ENCODE measurements at places on chromosomes 12 and 14.

- no peak for DNase-seq
These were observed 4.3 kb upstream of the PLEKHG7 start for GRCh38 chr12:92698474-92698873.

GRCh38 chr14:54653712-54654469 lies 87.0 kb downstream of the SAMD4A start:
- no peak for DNase-seq

DNA sequence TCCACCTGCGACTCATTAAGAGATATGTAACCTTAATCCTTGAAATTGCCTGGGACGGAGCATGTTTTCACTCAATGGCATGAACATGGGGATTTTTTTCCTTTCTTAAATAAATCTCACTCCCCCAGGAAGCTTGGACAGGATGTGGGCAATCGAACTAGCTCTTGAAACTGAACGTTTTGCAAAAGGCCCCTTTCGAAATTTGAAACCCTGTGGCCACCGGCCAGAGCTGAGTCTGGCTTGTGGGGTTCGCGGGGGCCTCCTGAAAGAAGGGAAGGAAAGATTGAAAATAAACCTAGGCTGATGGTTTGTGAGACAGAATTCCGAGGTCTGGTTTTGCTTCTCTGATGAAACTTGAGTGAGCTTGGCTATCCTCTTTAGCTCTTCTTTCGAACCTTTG lies 101.4 kb upstream of the RTL1 start:
- no peak for DNase-seq

GRCh38 chr14:33475623-33476022 lies 475.3 kb downstream of the EGLN3 start:
- peak; percentile 93 for DNase-seq

- DNase-seq, result no peak
These were observed 136.9 kb downstream of the NUAK1 start for GRCh38 chr12:106001837-106002218.

GRCh38 chr14:85010186-85010585 lies 519.8 kb upstream of the FLRT2 start:
- no peak for DNase-seq

GRCh38 chr14:89681086-89682018 lies 264.3 kb upstream of the FOXN3 start:
- DNase-seq, result no peak

GRCh38 chr12:132360410-132360809 lies 31.0 kb upstream of the GALNT9 start:
- DNase-seq, result no peak

GRCh38 chr12:52444647-52445595 lies 7.0 kb downstream of the KRT6B start:
- no peak for DNase-seq

DNA sequence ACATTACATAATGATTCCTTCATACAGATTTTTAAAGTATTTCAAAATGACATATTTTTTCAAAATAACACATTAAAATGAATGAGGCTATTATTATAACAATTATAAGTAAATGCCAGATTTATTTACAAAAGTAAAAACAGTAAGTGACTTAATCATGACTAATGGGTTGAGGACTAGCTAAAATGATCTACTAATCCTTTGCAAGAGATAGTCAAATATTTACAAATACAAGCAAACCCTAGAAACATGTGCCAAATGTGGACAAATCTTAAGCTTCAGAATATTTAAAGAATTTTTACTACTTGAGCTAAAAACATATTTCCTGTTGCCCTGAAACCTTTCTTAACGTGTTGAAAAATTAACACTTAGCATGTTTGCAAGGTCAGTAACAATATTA lies 74.8 kb downstream of the KIF21A start:
- DNase-seq, result no peak

DNA sequence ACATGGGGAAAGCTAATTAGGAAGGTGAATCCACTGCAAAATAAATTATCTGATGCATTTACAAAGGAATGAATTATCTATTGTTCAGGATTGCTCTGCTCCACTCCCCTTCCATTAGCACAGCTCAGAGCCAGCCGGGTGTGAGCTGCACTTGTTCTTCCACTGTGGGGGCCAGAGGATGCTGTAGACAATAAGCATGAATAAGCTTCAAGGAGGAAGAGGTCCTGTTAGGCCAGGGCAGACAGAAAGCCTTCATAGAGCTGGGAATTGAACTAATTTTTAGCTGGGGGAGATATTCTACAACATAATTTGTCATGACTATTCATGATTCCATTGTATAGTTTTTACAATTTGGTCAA lies 137.6 kb upstream of the MAX start:
- no peak for DNase-seq

- DNase-seq, result no peak
These were observed 15.0 kb upstream of the NT5DC3 start for GRCh38 chr12:103855896-103856657.

DNA sequence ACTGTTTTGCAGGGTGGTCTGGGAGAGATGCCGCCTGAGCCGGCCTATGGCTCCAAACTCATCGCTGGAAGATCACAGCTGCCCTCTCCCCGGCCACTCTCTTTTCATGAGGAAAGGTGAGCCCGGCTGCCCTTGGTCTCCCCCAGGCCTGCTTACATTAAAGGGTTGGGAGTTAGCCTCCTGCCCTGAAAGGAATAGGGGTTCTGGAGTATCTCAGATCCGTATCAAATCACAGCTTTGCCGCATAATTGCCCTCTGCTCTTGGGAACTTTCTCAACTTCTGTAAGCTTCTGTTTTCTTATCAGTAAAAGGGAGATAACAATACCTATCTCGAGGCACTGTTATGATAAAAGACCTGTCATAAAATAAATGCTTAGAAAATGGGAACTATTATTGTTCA lies 17.6 kb downstream of the PHLDA1 start:
- DNase-seq, result peak; percentile 67

GRCh38 chr14:74569806-74570591 lies 42.0 kb downstream of the LTBP2 start:
- DNase-seq, result no peak

- no peak for DNase-seq
These were observed 44.0 kb upstream of the CSRP2 start for GRCh38 chr12:76922866-76923265.

DNA sequence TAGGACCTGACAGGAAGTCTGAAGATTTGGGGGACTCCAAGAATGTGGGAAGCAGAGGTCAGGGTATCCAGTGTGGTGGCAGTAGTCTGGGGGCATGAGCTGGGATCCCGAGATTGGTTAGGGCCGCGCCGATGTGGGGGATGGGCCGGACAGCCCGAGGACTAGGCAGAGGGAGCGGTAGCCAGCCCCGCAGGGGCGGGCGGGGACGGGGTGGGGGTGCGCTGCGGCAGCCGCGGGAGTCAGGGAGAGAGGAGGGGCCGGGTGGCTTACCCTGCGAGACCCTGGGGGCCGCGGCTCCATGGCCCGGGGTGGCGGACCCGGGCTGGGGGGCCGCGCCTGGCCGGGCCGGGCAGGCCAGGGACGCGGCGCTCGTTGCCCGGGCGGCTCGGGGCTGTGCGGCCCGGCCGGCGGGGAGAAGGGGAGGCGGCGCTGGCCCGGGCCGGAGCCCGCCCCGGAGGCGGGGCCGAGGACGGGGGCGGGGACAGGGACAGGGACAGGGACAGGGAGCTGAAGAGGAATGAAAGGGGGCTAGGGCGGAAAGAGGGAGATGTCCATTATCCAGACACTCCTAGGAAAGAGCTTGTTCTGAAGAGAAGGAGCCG lies 5.6 kb downstream of the ZNF385A start:
- DNase-seq, result peak; percentile 82

DNA sequence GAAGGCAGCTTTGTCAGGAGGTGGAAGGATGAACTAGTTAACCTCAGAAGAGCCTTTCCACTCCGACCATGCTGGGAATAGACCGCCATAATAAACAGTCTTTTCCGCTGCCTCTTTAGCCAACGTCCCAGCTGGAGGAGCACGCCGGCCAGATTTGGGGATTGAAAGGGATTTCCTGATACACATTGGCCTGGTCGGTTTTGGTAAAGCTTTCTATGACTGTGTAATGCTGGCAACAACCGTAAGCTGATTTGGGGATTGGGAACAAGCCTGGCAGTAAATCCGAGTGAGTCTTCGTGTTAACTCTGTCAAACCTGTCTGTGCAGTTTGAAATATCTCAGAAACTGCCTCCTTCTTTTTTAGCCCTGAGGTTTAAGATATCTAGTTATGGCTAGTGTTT lies 87.0 kb downstream of the DAD1 start:
- no peak for DNase-seq

DNA sequence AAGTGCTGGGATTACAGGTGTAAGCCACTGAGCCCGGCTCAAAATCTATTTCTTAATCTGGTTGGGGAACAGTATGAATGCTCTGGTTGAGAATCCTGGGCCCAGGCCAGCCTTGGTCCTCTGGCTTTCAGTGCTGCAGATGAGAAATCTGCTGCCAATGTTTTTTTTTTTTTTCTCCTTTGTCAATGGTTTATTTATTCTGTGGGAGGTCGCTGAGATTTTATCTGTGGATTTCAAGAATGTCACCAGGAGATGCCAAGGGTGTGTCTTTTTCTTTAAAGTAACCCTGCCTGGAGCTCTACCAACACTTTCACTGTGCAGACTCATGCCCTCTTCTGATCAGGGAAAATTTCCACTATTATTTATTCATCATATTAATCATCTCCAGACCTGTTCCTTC lies 3.6 kb downstream of the SLC25A29 start:
- no peak for DNase-seq

DNA sequence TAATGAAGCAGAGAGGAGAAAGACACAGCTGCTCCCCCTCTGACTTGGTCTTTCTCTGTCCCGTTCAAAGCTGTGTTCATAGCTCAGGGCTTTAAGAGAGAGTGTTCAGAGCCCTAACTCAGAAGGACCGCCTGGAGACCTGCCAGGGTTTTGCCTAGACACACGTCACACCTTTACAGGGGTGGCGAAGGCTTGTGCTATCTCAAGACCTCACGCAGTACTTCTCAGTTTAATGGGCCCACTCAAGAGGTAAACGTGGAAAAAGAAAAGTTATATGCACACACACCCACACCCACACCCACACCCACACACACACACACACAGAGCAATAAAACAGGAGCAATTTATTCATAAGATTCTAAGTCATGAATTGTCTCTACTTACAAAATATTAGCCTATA lies 374.3 kb downstream of the C12orf75 start:
- DNase-seq, result no peak

- DNase-seq, result no peak
These were observed 2.1 kb upstream of the ARHGAP5 start for GRCh38 chr14:32074887-32075572.

DNA sequence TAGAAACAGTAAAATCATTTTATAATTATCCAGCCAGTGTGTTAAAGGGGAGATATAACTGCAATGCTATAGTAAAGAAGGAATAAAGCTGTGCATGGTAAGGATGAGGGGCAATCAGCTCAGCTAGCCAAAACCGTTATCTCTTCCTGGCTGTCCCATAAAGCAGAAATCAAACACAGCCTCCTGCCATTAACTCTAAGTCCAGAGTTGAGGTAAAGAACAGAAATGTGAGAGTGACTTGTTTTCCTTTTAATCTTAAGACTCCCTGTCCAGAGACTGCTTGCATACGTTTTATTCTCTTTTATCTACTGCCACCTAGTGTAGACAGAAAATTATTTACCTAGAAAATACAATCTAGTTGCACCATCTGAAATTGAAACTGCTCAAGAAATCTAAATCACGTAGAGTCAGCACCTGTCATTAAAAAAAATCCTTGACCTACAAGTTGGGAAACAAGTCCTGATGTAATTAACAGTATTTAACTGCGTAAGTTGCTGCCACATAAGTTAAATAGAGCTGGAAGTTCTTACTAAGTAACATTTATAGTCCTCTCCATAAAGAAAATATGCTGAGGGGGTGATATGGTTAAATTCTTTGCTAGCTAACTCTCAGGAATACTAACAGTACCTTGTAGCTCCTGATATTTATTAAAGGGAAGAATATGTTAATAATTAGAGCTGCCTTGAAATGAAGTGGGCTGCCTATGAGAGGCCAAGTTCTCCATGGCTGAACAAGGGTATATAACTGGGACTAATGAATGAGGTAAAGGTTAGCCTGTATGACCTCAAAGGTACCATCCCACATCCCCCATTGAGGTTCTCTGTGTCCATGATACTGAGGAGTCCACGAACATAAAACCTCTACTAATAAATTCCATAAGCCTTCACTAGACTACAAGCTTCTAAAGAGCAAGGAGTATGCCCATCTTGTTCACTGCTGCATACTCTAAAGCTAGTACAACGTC lies 62.7 kb downstream of the GALNT4 start:
- DNase-seq, result peak; percentile 16

DNA sequence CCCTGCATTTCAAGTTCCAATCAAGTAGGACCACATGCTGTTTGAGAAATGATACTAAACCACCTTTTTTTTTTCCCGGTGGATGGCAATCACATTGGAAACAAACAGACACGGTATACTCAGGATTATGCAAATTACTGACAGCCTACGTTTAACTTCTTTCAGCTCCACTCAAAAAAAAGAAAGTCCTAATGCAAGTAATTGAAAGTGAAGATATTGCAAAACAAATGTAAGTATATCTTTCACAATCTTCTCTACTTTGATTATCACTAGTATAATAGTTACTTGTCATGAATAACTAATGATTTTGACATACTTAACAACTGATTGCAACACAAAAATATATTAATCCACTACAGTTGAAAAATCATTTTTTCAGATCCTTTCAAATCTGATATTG lies 2.6 kb upstream of the OSBPL8 start:
- DNase-seq, result no peak

GRCh38 chr14:99708449-99708848 lies 24.4 kb downstream of the CYP46A1 start:
- no peak for DNase-seq

- DNase-seq, result no peak
These were observed 27.2 kb downstream of the ARHGAP5 start for GRCh38 chr14:32104308-32104707.

DNA sequence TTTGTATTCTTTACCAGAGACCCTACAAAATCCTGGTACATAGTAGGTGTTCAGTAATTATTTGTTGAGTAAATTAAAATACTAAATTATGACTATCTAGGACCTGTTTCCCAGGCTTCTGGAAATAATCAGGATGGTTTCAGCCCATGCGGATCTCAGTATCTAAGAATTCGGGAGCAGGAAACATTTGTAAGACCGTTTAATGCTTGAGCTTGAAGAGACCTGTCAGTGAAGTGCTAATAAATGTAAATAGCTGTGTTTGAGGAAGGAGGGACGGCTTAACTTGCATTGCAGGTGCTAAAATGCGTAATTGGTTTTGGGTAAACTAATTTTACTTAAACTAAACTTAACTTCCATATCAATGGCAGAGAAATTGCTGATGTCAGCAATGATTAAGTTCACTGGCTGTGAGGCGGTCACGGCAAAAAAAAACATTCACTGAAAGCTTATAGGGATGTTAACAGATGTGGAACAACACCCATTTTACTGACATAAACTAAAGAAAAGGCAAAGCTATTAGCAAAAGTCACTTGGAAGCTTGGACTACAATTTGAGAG lies 28.6 kb upstream of the AEBP2 start:
- no peak for DNase-seq

Measured in ELF-1 (cell line).